ENCODE measurements at places on chromosomes 16 and 17. TPM values are rescaled to one million over a fixed set of nuclear protein-coding genes. Genes with fewer than 3 reads are reported as not detected.

DNA sequence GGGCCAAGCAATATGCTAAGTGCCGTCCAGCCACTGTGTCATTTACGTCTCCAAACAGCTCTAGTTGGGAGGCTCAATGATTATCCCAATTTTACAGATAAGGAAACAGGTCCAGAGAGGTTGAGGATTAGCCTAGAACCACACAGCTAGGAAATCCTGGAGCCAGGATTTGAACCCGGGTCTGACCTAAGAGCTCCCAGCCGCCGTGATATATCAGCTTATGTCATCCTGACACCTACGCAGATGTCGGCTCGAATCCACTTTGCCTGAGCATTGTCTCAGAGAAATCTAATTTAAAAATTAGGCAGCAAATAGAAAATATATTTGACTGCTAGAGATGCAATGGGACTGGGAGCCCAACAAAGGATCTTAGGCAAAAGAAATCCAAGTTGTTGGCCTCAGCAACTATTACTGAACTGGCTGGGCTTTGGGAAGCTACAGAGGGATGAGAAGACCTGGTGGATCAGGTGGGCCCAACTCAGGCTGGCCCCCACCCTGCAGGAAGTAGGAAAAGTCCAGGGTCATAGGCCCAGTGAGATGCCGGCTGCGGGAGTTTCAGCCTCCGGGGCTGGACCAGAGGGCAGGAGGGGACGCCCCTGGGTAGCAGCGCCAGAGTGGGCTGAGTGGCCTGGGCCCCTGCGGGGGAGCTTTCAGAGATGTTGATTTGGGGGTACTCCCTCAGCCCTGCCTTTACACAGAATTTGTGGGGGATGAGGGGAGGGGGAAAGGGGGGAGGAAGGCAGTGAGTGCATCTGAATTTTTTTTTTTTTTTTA lies 35.1 kb upstream of the IL21R start:
- H3K27me3 ChIP-seq: no peaks in the 10 kb centered on the region
- peaks cover 65% of the 10 kb centered on the region for H3K4me1 ChIP-seq
- H3K36me3 ChIP-seq: peaks cover 12% of the 10 kb centered on the region
- DNase-seq: no peak

GRCh38 chr17:50187394-50187725 lies 14.1 kb downstream of the COL1A1 start:
- DNase-seq: no peak
- H3K27ac ChIP-seq: no peak overlapping the region
- H3K36me3 ChIP-seq: no peaks in the 10 kb centered on the region

RAB37 gene
- total RNA-seq: 40.7 TPM

DNA sequence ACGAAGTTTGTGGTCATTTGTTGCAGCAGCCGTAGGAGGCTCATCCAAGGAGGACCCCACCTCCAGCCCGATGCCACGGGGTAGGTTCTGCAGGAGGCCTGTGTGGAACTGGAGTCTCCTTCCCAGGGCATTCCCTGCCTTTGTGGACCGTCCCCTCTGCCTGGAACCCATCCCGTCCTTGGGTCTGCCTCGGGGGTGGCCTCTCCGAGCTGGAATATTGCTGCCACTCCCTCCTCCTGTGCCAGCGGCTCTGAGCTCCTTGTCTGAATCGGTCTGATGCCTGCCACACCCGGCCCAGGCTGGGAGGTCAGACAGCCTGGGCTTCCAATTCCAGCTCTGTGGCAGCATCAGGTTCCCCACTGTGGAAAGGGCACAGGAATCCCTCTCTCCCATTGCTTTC lies 18.8 kb downstream of the DOC2B start:
- no peaks in the 10 kb centered on the region for H3K4me1 ChIP-seq
- no peaks in the 10 kb centered on the region for H3K27me3 ChIP-seq
- H3K4me3 ChIP-seq: no peak overlapping the region
- H3K36me3 ChIP-seq: no peaks in the 10 kb centered on the region

DNA sequence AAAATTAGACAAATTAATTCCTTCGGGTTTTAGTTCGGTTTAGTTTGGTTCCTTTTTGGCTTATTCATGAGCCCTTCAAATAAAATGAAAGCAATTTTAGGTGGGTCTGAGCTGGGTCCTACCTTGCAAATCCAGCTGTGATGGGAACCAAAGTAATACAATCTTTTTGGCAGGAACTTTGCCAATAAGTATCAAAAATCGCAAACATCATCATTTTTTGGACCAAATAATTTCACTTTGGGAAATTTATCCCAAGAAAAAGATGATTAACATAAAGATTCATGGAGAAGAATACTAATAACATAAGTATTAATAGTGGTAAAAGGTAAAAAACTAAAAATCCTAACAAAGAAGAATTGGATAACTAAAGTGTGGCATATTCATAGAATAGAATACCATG lies 67.8 kb upstream of the MYOCD start:
- H3K4me3 ChIP-seq: no peak overlapping the region
- no peaks in the 10 kb centered on the region for H3K36me3 ChIP-seq
- H3K4me1 ChIP-seq: no peaks in the 10 kb centered on the region
- no peak overlapping the region for H3K27ac ChIP-seq
- no peaks in the 10 kb centered on the region for H3K27me3 ChIP-seq

Data from T-cell (primary cell).